ENCODE measurements at places on chromosomes 3 and 15. TPM values are rescaled to one million over a fixed set of nuclear protein-coding genes. Genes with fewer than 3 reads are reported as not detected.

Gene BTBD1
- 61.1 TPM for total RNA-seq

Gene SLC24A5
- total RNA-seq, result not detected

GRCh38 chr3:100954990-100955389 is 38.2 kb downstream of the ABI3BP start:
- no peaks in the 10 kb centered on the region for H3K4me1 ChIP-seq
- no peak overlapping the region for H3K4me3 ChIP-seq
- H3K27me3 ChIP-seq, result no peaks in the 10 kb centered on the region

DNA sequence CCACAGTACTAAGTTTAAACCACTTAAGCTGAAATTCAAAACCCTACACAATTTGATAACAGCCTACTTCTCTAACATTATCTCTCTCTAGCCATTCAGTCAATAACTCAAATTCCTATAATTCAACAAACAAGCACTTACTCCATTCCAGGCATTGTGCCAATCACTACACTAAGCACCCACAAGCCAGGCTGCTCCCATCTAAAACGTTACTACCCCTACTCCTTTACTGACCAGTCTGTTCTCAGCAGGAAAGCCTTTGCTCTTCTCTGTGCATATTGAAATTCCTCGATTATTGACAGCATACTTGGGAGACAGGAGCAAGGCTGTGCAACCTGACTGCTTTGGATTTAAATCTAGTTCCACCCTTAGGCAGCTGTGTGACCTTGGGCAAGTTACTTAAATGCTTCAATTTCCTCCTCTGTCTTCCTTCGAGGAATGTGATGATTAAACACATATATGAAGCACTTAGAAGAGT is 177.2 kb upstream of the THBS1 start:
- H3K4me3 ChIP-seq, result no peak overlapping the region
- peak; percentile 85 for DNase-seq
- H3K4me1 ChIP-seq, result peaks cover 20% of the 10 kb centered on the region
- H3K27ac ChIP-seq, result no peak overlapping the region

GRCh38 chr3:154209499-154209898 is 88.3 kb downstream of the ARHGEF26 start:
- H3K36me3 ChIP-seq, result no peaks in the 10 kb centered on the region
- H3K4me3 ChIP-seq, result no peak overlapping the region

DNA sequence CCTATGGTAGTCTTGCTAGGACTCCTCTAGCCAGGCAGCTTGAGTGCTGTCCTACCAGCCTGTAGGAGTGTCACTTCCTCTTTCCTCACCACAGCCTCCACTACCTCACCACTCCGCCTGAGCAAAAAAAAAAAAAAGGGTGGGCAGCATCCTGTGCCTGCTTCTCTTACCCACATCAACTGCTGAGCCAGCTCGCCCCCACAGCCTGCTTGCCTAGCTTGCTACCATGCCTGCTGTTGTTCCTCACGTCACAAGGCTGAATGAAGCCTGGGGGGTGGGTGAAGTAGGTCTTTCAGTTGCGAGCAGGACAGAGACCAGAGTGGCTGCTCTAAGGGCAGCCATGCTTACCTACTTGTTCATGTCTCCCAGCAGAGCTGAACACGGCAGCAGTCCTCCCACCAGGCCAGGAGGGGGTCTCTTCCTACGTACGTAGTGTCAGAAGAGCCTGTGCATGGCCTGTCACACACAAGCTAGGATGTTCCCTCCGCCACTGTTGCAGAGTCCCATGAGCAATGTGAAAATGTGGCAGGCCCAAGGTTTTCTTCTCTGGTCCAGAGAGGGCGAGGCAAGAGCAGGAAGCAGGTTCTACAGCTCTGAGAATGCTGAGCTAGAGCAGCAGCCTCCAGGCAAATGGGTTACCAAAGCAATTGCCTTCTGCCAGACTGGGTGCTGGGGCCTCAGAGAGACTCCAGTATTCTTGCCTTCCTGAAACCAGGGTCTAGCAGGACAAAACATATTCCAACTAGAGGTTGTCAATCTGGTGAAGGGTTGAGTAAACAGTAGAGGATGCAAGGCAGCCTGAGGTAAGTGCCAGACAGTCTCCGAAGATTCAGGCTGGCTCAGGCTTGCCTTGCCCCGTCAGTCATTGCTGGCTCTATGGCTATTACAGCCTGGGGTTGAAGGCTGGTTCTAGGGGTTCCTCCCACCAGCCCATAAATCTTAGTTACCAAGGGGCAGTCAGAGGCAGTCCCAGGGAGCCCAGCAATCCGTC is 8.1 kb downstream of the PPM1M start:
- H3K4me3 ChIP-seq, result no peak overlapping the region
- no peaks in the 10 kb centered on the region for H3K27me3 ChIP-seq
- no peak overlapping the region for H3K27ac ChIP-seq
- no peaks in the 10 kb centered on the region for H3K4me1 ChIP-seq
- DNase-seq, result no peak

DNA sequence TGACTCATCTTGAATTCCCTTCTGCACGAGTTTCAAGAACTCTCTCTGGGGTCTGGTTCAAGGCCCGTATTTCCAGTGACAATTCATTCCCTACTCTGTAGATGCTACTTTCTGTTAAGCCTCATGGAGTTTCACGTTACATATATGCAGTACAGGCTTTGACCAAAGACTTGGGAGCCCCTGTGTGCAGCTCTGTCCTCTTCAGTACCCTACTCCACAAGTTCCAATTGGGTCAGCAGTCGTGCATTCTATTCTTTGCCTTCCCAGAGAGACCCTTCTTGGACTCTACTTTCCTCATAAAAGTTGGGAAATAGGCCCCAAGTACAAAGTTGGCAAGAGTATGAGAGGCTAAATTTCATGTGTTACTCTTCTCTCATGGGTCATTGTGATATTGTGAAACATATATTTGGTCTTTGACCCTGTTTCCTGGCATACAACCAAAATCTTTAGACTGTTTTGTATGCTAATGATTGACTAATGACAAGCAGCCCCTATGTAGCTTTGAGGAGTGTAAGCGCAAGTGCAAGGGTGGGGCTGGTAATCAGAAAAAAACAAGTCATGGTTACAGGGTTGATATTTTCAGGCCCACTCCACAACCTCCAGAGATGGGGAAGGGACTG is 15.0 kb upstream of the CCDC50 start:
- no peaks in the 10 kb centered on the region for H3K36me3 ChIP-seq
- no peak for DNase-seq

GRCh38 chr3:110815008-110815583 is 256.5 kb upstream of the NECTIN3 start:
- peak overlapping the region; percentile 88 for H3K27ac ChIP-seq
- H3K27me3 ChIP-seq, result no peaks in the 10 kb centered on the region
- peaks cover 34% of the 10 kb centered on the region for H3K4me1 ChIP-seq
- DNase-seq, result peak; percentile 93

GRCh38 chr15:96790004-96790403 is 459.5 kb downstream of the NR2F2 start:
- no peak overlapping the region for H3K27ac ChIP-seq
- no peaks in the 10 kb centered on the region for H3K27me3 ChIP-seq
- no peaks in the 10 kb centered on the region for H3K36me3 ChIP-seq
- H3K4me3 ChIP-seq, result no peak overlapping the region

DNA sequence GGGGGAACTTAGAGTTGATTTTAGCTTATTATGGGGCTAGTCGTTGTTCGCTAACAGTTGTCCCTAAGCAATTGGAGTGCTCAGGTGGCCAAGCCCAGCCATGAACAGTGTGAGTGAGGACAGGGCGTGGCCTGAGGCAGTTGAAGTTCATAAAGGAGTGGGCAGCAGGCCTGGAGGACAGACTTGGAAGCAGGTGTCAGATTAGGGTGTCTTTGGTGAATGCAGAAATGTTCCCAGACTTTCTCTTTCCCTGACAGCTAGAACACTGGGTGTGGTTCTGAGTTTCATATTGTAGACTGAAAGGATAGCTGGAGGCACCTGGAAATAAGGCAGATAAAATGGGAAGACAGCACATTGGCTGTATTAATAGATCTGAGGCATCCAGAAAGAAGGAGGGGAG is 59.8 kb upstream of the FGD5 start:
- H3K36me3 ChIP-seq, result no peaks in the 10 kb centered on the region
- no peak overlapping the region for H3K4me3 ChIP-seq
- no peaks in the 10 kb centered on the region for H3K27me3 ChIP-seq
- no peak for DNase-seq
- H3K4me1 ChIP-seq, result no peaks in the 10 kb centered on the region

DNA sequence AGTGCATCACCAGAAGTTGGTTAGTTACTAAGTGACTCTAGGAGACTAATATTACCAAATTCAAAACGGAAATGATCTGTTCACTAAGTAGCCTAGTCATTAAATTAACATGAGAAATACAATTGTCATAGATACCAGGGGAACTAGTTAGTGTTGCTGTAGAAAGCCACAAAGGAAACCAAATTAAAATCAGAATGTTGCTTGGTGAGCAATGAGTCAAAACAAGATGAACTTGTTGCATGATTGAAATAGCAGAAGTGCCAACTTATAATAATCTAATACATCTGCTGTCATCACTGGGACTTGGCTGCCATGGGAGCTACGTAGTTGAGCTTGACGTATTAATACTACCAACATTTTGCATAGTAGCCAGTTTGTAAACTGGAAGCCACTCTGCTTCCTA is 458.1 kb downstream of the DIPK2A start:
- no peak for DNase-seq
- no peak overlapping the region for H3K27ac ChIP-seq
- no peaks in the 10 kb centered on the region for H3K4me1 ChIP-seq

Data from astrocyte (in vitro differentiated cells and primary cell).